Naive thymus-derived CD4-positive, alpha-beta T cell (primary cell): ENCODE measurements at places on chromosomes 5 and 9. TPM values are rescaled to one million over a fixed set of nuclear protein-coding genes. Genes with fewer than 3 reads are reported as not detected.

THBS4 gene
- 0.78 TPM for total RNA-seq

IFNE gene
- not detected for total RNA-seq

CRHBP gene
- not detected for total RNA-seq

UTP15 gene
- 23.6 TPM for total RNA-seq

ITGA1 gene
- total RNA-seq, result 8.7 TPM

OCLN gene
- total RNA-seq, result 1.6 TPM

EXD3 gene
- 23.4 TPM for total RNA-seq

ZSWIM6 gene
- total RNA-seq, result 4.2 and 4.6 TPM in 2 replicates

B4GALT7 gene
- total RNA-seq, result 26.9 TPM

PARP8 gene
- 121 TPM for total RNA-seq

ASB6 gene
- total RNA-seq, result 30.6 TPM

CAMK4 gene
- 136 TPM for total RNA-seq

ZNF354B gene
- 32.8 TPM for total RNA-seq

PCA3 gene
- not detected for total RNA-seq

DAB2IP gene
- total RNA-seq, result 0.15 TPM

CDX1 gene
- not detected for total RNA-seq

DUSP1 gene
- total RNA-seq, result 40.7 TPM

CARTPT gene
- not detected for total RNA-seq

SLC22A5 gene
- total RNA-seq, result 6.8 TPM

CFAP90 gene
- not detected for total RNA-seq

GCNT1 gene
- 1.7 TPM for total RNA-seq

FIBCD1 gene
- not detected in 2 replicates for total RNA-seq

LECT2 gene
- total RNA-seq, result not detected

ST8SIA4 gene
- total RNA-seq, result 17.5 TPM

IRX4 gene
- total RNA-seq, result not detected

ANKDD1B gene
- 0.19 TPM for total RNA-seq

CHSY3 gene
- total RNA-seq, result not detected

TBC1D9B gene
- 86.9 TPM for total RNA-seq

ORM1 gene
- total RNA-seq, result not detected

RUFY1 gene
- 52.3 TPM for total RNA-seq

PDZD2 gene
- total RNA-seq, result 1.2 TPM

MSX2 gene
- not detected in 2 replicates for total RNA-seq

OR1Q1 gene
- total RNA-seq, result not detected in 2 replicates

NUTM2G gene
- total RNA-seq, result not detected

RNF183 gene
- total RNA-seq, result not detected in 2 replicates

PDCD1LG2 gene
- total RNA-seq, result 0.56 TPM

C5orf58 gene
- total RNA-seq, result not detected
